ENCODE measurements at places on chromosomes 5 and 9.
A peak's percentile ranks its signal among the peaks of the same experiment; 100 is the strongest.

DNA sequence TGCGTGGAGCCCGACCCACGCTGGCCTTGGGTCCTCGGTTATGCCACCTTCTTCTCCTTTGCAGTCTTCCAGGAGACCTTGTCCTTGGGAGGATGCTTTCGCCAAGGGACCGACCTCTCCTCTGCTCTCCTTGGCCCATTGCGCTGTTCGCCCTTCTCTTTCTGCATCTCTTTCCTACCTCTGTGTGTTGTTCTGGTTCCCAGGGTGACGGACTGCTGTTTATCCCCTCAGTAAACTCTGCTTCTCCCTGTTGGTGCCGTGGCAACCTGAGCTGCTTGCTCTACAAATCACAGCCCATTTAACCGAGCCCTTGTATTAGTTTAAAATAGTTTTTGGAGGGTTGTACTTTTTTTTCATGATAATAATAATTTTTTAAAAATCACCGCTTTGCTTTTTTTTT, 97.9 kb downstream of the DAPK1 start:
- DNase-seq = peak; percentile 62

DNA sequence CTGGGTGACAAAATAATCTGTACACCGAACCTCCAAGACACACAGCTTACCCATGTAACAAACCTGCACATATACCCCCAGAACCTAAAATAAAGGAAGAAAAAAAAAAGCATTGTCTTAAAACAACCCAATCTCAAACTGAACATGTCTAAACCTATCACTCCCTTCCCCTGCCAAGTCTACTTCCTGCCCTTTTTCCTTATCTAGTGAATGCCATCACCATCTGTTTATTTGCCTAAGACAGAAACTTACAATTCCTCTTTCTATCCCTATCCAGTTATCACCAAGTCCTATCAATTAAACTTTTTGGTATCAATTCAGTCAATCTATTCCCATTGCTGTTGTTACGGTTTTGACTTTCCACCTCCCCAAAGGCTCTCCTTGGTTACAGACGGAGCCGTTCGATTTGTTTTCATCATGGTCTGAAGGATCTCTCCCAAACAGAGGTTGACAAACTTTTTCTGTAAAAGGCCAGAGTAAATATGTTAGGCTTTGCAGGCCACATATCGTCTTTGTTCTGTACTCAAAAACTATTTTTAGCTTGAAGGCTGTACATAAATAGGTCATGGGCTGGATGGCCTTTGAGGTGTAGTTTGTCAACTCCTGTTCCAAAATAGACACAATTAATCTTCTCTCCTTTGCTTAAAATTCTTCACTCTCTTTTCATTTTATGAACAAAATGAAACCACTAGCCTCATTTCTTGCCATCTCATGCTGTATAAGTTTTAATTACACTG, 12.1 kb downstream of the NOL8 start:
- no peak for DNase-seq

GRCh38 chr9:83327323-83327722, 210.9 kb downstream of the FRMD3 start:
- DNase-seq = no peak

DNA sequence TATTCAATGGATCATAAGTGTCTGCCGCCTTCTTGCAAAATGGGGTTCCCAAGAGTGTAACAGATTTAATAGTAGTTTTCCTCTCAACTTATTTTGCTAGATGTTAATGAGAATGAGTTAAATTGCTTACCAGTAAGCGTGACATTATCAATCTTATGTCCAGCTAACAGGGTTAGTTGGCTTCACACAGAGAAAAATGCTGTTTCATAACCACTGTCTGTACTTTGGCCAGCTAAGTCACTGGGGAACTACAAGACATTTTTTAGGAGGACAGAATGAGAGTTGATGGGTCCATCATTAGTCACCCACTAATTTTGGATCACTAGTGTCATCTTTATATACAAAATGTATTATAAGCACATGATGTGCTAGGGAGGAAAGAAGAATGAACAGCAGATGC, 1.4 kb downstream of the CDC37L1 start:
- no peak for DNase-seq

DNA sequence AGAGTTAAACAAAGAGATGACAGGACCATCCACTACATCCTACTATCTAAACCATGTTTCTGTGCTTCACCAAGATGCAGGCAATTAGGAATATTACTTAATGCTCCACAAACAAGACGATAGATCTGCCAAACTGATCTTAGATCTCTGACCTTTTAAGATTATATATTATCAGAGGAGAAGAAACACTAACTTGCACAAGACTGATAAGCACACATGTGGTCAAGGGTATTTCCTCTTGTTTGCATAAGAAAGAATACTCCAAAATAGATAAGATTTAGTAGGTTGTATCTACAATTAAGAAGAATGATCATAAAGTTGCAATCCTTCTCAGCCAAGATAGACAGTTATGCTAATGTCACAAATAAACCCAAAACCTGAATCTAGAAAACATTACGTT, 601.0 kb upstream of the ACO1 start:
- no peak for DNase-seq

- DNase-seq = no peak
Observed at GRCh38 chr5:122929001-122929400, 83.6 kb downstream of the SNX24 start.

DNA sequence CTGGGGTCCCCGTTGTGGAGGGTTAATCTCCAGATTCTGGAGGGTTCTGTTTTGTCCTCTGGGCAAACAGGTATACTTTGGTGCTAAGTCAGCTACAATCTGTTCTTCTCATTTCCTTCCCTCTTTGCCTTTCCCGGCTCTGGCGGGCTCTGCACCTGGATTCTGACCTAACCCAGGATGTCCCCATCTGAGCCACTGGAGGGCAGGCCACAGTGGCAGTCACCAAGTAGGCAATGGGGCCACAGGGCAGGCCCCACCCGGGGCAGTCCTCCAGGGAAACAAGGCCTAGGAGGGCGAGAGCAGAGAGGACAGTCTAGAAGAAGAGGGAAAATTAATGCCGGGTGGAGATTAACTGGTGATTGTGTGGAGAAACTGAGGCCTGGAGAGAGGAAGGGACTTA, 40.4 kb upstream of the HRH2 start:
- DNase-seq = no peak

DNA sequence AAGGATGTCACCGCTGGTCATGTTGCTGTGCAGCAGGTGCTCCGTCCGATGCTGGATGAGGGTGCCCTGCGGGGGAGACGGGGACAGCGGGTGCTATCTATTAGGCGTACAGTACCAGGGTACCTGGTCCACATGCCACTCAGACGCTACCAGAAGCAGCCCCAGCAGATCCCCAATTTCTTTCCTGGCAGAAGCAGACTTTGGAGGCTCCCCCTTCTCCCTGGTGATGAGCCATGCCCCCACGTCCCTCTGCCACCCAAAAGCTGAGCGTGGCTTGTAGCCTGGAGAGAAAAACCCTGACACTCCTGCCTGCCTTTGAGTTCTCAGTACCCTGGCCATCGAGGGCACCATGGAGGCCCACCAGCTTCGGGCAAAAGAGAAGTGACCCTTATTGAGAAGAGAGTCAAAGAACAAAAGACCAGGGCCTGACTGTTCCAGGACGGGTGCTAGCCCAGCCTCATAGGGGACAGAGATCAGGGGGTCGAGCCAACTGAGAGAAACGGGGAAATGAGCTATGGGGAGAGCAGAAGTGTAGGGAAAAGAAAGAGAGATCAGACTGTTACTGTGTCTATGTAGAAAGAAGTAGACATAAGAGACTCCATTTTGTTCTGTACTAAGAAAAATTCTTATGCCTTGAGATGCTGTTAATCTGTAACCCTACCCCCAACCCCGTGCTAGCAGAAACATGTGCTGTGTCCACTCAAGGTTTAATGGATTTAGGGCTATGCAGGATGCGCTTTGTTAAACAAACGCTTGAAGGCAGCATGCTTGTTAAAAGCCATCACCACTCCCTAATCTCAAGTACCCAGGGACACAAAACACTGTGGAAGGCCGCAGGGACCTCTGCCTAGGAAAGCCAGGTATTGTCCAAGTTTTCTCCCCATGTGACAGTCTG, 62.0 kb upstream of the ZNF354B start:
- no peak for DNase-seq
